ENCODE measurements at places on chromosomes 7 and 10.

DNA sequence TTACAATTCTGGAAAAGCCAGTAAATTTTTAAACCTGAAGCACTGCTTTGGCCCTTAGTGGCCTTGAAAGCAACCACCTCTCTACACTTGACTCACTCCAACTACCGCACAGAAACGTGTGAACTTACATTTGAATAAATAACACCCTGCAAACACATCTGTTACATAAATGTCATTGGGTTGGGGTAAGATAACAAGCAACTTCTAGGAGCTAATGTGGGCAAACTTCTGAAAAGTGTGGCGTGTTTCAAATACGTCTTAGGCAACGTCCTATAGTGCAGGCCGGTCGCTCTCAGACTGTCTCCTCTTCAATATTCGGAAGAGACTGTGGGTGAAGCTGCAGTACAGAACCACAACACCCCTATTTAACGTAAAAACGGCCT, 474 bp downstream of the ORC5 start:
- peak; percentile 4 for DNase-seq

GRCh38 chr7:20741801-20742200, 44.9 kb downstream of the SP8 start:
- DNase-seq, result no peak

- no peak for DNase-seq
Measured at GRCh38 chr10:95544783-95545500, 16.2 kb downstream of the SORBS1 start.

DNA sequence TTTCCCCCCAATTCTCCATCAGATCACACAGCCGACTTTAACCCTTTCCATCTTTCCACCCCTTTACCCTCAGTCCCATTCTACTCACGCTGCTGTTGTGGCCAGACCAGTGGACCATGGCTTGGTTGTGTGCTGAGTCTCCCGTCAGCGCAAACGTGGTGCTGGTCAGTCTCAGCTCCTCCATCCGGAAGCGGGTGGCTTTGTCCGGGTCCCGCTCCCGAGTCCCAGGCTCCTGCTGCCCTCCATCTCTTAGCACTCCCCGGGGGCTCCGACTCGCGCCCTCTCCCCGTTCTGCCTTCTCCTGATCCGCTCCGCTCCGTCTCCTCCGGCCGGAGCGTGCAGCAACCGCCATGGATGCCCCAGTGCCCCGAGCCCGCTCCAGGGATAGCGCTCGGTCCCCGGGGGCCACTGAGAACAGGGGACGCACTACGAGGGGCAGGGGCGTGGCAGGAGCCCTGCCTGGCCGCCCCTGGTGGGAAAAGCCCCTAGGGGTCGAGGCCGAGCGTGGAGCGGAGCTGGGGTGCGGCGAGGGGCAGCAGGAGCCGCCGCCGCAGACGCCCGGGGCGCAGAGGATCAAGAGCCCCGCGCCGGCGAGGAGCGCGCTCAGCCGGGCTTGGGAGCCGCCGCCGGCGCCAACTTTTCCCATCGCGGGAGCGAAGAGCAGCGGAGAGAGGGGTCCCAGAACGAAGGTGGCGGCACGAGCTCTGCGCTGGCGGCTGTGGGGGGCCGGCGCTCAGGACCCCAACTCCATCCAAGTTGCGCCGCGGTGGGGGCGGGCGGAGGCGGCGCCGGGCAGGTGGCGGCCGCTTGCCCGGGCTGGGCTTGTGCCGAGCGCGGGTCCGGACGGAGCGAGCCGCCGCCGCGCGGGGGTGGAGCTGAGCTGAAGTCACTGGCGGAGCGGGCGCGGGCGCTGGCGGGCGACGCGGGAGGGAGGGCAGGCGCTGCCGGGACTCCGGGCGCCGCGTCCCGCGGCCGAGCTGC, at the start of gene SORCS1:
SORCS1 (minus strand) TSS at position 826 of the 981 bp plus-strand sequence.
- DNase-seq, result peak; percentile 4

DNA sequence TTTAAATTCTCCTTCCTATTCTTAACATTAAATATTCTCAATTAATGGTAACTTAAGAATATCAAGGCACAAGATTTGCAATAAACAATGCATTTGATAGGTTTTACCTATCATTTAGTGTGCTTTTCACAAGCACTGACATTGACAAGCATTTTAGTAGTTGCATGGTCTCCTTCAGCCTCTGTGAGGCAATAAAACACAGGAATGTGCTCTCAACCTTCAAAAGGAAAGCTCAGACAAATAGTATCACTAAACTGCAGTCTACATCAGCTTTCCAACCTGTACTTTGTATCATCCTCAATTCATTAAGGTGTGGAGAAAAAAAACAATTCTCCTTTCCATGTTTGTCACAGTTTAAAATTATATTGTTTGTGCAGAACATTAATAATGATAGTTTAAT, 51.1 kb upstream of the TSPAN13 start:
- no peak for DNase-seq

DNA sequence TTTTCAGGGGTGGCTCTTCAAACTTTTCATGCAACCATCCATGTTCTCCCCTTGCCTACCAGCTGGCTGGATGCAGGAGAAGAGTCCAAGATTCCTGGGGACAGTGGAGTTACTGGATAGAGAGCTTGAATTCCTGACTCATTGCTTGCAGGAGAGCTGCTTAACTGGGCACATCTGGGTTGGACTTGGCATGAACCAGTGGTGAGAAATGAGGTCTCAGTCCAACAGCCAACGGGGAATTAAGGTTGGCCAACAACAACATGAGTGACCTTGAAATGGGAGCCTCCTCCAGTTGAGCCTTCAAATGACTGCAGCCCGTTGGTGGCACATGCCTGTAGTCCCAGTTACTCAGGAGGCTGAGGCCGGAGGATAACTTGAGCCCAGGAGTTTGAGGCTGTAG, 58.1 kb upstream of the OPN4 start:
- no peak for DNase-seq

DNA sequence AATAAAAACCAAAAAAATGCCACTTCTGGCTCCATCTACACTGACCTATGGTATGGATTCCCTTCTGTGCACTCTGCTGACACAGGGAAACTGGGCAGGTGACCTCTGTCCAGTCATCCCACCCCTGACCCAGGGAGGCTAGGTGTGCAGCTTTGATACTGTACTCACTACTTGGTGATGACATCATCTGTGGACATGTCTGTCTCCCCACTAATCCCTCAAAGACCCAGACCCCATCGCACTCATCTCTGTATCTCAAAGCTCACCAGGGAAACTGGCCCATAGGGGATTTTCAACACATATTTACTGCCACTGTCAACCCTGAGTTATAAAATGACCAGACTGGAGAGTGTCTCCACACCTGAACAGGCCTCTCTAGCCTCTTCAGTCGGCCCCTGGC, 10.6 kb downstream of the SGMS1 start:
- DNase-seq, result no peak

DNA sequence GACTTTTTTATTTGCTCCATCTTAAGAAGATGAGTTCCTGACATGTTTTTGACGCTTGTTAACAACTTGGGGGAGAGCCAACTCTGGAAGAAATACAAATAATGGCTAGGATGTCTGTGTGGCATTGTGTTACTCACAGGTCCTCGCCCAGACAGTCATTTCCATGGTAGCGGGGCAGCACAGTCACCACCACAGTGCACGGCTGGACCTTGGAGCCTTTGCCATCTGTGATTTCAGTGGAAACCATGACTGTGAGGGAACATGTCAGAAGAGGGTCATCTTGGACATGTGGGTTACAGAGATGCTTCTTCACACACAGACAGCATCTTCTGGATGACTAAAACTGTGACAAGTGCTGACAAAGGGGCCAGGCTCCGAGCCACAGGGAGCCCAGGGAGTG, 74.5 kb downstream of the PKD1L1 start:
- DNase-seq, result peak; percentile 52

DNA sequence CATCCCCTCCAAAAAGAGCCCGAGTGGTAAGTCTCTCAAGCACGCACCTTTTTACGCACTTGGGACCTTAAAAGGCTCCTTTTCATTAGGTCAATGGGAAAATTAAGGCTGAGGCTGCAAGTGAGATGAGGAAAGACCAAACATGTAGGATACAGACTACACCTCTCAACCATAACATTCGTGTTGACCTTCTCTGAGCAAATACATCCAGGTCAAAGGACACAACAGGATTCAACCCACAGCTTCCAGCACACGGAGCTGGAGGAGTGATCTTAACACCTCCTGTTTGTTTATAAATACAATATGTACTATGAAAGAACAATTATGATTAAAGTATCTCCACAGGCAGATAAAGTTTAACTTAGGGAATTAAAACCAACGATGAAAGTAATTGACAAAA, 9.7 kb downstream of the SFMBT2 start:
- DNase-seq, result no peak

DNA sequence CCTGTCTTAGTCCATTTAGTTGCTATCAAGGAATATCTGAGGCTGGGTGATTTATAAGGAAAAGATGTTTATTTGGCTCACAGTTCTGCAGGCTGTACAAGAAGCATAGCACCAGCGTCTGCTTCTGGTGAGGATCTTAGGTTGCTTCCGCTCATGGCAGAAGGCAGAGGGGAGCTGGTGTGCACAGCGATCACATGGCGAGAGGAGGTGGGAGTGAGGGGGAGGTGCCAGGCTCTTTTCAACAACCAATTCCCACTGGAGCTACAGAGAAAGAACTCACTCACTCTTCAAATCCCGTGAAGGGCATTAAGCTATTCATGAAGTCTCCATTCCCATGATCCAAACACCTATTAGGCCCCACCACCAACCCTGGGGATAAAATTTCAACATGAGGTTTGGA, 371.6 kb downstream of the SH2D4B start:
- no peak for DNase-seq
